ENCODE measurements at places on chromosomes 11 and 22. TPM values are rescaled to one million over a fixed set of nuclear protein-coding genes. Genes with fewer than 3 reads are reported as not detected.

RIMBP3C gene
- not detected for polyA plus RNA-seq

TIGD3 gene
- polyA plus RNA-seq: not detected

TBC1D22A gene
- 17.4 TPM for polyA plus RNA-seq

RASGRP2 gene
- polyA plus RNA-seq: 5.4 TPM

TECTA gene
- 0.95 TPM for polyA plus RNA-seq

SLC35E4 gene
- polyA plus RNA-seq: 2.0 TPM

PKDREJ gene
- polyA plus RNA-seq: 0.07 TPM

GRCh38 chr11:107961480-107961879 is 33.2 kb downstream of the RAB39A start:
- H3K4me1 ChIP-seq: peaks cover 4% of the 10 kb centered on the region
- H3K27ac ChIP-seq: no peak overlapping the region
- no peak overlapping the region for H3K4me3 ChIP-seq
- H3K27me3 ChIP-seq: no peaks in the 10 kb centered on the region
- no peak for DNase-seq

DNA sequence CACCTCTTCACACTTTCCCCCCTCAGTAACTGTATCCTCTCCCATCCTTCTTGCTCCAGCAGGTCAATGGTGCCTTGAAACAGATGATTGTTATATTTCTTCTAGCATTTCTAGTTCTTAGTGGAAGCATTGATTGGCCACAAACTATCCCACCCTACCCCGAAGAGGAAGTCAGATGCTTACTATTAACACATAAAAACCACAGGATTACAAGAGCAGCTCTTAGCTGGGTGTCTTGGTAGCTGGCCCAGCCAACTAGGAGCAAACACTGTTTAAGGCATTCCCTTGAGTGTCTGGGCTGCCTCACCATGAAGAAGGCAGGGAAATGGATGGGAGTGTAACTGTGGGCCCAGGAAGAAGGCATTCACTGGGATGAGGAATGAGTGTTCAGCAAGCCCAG is 176.6 kb downstream of the GRIK4 start:
- H3K36me3 ChIP-seq: no peaks in the 10 kb centered on the region
- no peaks in the 10 kb centered on the region for H3K27me3 ChIP-seq
- H3K4me1 ChIP-seq: no peaks in the 10 kb centered on the region
- DNase-seq: no peak
- no peak overlapping the region for H3K27ac ChIP-seq

GRCh38 chr22:28222571-28222970 is 303.5 kb upstream of the PITPNB start:
- H3K27ac ChIP-seq: no peak overlapping the region
- no peak for DNase-seq

DNA sequence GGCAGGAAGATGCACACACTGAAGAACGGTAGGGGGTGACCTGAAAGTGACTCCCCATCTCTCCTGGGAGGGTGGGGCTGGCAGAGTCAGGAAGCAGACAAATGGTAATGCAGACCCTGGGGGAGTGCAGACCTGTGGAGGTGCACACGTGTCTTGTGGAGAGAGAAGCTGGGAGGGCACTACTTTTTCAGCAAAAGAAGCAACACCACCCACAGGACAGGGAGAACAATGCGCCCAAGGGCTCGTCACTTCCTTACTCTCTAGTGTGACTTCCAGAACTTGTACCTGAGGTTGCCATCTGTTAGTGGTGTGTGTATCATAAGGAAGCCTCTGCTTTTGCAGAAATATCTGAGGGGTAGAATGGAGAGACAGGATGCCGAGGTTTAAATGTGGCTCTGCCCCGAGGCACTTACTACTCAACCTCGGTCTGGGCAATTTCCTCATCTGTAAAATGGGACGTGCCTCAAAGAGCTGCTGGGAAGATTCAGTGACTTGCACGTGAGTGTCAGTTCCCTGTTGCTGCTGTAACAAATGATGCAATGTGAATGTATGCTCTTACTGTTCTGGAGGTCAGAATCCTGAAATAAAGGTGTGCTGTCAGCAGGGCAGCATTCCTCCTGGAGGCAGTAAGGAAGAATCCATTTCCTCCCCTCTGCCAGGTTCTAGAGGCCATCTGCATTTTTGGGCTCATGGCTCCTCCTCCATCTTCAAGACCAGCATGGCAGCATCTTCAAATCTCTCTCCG is 323.4 kb downstream of the SHANK2 start:
- H3K27me3 ChIP-seq: no peaks in the 10 kb centered on the region
- no peak for DNase-seq
- H3K36me3 ChIP-seq: no peaks in the 10 kb centered on the region
- no peak overlapping the region for H3K4me3 ChIP-seq

- no peak overlapping the region for H3K4me3 ChIP-seq
- H3K36me3 ChIP-seq: no peaks in the 10 kb centered on the region
- DNase-seq: no peak
Observed at GRCh38 chr11:117059611-117060148, 38.5 kb downstream of the SIK3 start.

DNA sequence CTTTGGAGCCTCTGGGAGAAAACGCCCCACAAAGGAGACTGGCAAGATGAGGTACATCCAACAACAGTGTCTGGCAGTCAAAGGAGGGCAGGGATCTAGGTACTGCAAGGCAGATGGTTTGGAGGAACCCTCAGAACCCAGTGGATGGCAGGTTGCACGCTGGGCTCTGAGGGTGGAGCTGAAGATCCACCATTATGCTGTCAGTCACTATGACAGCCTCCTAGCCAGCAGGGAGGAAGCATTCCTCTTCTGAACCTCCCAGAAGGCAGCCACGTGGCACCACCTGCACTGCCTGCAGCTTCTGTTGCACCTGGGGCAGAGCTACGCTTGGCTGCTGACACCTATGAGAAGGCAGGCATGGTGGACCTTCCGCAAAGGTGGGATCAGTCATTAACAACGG is 40.2 kb downstream of the HTR3A start:
- no peak overlapping the region for H3K4me3 ChIP-seq
- no peaks in the 10 kb centered on the region for H3K36me3 ChIP-seq
- DNase-seq: no peak
- H3K4me1 ChIP-seq: no peaks in the 10 kb centered on the region
- H3K27ac ChIP-seq: no peak overlapping the region

DNA sequence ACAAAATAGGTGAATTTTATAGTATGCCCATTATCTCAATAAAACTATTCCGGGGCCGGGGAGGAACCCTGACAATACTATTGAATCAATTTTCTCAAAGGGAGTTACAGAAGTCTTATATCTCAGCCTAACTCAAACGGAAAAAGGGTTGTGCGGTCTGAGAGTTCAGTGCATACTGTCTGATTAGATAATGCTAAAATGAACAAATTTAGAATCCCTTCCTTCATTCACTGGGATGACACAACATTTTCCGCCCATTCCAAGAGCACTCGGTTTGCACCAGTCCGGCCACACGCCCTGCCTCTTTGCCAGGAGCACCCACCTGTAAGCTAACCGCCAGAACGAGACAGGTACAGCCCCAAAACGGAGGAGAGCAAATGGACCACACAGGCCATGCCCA is 50.0 kb upstream of the NFRKB start:
- H3K4me3 ChIP-seq: no peak overlapping the region
- H3K27me3 ChIP-seq: no peaks in the 10 kb centered on the region
- H3K4me1 ChIP-seq: no peaks in the 10 kb centered on the region
- H3K36me3 ChIP-seq: no peaks in the 10 kb centered on the region
- DNase-seq: no peak

DNA sequence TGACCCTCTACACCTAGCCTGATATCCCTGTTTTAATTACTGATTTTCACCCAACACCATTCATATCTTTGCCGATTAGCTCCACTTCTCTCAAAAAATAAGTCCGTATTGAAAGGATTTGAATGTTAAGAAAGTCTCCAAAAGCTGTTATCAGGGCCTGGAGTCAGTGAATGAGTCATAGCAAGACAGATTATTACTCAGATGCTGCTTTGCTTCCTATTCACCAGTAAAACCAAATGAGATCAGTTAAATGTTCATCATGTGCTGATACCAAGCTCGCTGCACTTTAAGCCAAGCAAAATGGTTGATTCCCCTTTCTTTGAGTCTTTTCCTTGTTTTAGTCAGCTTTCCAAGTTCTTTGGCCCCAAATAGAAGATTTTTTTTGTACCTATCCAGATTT is 228.4 kb downstream of the FAT3 start:
- no peak for DNase-seq
- H3K4me3 ChIP-seq: no peak overlapping the region
- no peaks in the 10 kb centered on the region for H3K36me3 ChIP-seq
- H3K27ac ChIP-seq: no peak overlapping the region
- H3K27me3 ChIP-seq: no peaks in the 10 kb centered on the region

DNA sequence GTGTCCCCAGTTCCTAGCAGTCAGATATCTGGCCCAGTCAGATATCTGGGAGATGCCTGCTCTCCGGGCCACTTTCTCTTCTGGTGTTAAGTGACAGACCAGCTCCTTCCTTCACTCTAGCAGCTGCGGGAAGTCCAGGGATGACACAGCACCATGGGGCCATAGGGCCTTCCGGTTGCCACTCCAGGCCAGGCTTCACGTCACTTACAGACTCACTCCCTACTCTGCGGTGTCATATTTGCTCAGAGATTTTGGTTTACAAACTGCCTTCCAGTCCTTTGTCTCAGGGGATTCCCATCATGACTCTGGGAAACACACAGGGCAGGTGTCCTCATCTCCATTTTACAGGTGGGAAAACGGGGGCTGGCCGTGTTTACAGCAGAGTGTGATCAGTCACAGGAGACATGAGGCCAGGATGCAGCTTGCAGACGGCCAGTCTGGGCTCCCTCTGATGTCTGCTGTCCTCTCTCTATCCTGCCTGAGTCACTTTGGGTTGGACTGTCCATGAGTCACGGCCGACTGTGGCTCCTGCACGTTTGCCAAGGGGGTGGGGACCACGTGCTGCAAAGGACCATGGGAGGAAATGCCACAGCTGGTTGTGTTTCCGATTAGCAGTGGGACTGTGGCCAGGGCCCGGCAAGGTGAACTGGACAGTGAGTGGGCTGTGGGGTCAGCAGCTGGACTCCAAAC is 8.2 kb upstream of the TBC1D22A start:
- peak overlapping the region; percentile 23 for H3K4me3 ChIP-seq
- H3K36me3 ChIP-seq: no peaks in the 10 kb centered on the region
- peak overlapping the region; percentile 94 for H3K27ac ChIP-seq
- no peaks in the 10 kb centered on the region for H3K27me3 ChIP-seq
- peaks cover 24% of the 10 kb centered on the region for H3K4me1 ChIP-seq
- DNase-seq: peak; percentile 99

- no peaks in the 10 kb centered on the region for H3K27me3 ChIP-seq
- no peak overlapping the region for H3K27ac ChIP-seq
- DNase-seq: no peak
- no peaks in the 10 kb centered on the region for H3K4me1 ChIP-seq
- no peaks in the 10 kb centered on the region for H3K36me3 ChIP-seq
Observed at GRCh38 chr11:37409124-37409523, 811.1 kb upstream of the RAG2 start.

DNA sequence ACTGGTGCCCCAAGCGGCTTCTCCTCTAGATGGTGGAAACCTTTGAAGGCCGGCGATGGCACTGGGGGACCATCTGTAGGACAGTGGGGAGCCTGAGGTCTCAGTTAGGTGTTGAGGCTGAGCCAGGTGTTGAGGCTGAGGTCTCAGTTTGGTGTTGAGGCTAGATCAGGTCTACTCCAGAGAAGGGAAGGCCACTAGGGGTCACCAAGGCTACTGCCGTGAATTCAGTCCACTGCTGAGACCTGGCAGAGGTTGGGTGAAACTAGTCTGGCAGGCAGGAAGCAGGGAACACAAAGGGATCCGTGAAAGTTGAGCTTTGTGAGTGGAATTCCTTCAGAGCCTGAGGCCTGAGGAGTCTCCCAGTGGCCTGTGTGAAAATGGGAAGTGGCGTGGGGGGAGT is 123.8 kb upstream of the FGF3 start:
- no peak for DNase-seq
- no peak overlapping the region for H3K4me3 ChIP-seq
- no peak overlapping the region for H3K27ac ChIP-seq
- H3K36me3 ChIP-seq: no peaks in the 10 kb centered on the region

- H3K36me3 ChIP-seq: no peaks in the 10 kb centered on the region
- H3K27ac ChIP-seq: no peak overlapping the region
- no peak overlapping the region for H3K4me3 ChIP-seq
- DNase-seq: no peak
- no peaks in the 10 kb centered on the region for H3K27me3 ChIP-seq
Observed at GRCh38 chr11:33907421-33907820, 15.5 kb upstream of the LMO2 start.

GRCh38 chr11:131824771-131825170 is 454.4 kb downstream of the NTM start:
- no peaks in the 10 kb centered on the region for H3K27me3 ChIP-seq
- H3K36me3 ChIP-seq: no peaks in the 10 kb centered on the region
- H3K27ac ChIP-seq: no peak overlapping the region
- no peaks in the 10 kb centered on the region for H3K4me1 ChIP-seq
- peak; percentile 23 for DNase-seq

GRCh38 chr11:61140416-61140815 is 20.8 kb downstream of the VPS37C start:
- no peaks in the 10 kb centered on the region for H3K27me3 ChIP-seq
- H3K4me1 ChIP-seq: peaks cover 6% of the 10 kb centered on the region
- H3K36me3 ChIP-seq: no peaks in the 10 kb centered on the region
- H3K4me3 ChIP-seq: no peak overlapping the region
- no peak overlapping the region for H3K27ac ChIP-seq

DNA sequence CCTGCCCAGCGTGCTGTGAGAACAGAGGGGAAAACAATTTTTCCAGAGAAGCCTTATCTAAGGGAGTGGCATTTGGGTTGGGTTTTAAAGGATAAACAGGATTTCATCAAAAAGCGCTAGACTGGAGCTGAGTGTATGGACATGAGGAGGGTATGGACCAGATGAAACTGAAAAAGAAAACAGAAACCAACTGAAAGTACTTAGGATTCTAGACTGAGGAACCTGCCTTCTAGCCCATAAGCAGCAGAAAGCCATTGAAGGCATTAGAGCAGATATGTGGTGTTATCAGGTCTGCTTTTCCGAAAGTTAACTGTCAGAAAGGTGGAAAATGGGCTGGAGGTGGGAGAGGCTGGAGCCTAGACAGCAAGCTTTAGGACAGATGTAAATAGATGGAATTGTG is 340.0 kb upstream of the MPPED2 start:
- H3K4me1 ChIP-seq: no peaks in the 10 kb centered on the region
- no peak overlapping the region for H3K27ac ChIP-seq
- no peak for DNase-seq

Measured in adrenal gland (tissue), 19 donors.